Amniotic stem cell (primary cell): ENCODE measurements at places on chromosomes 13 and 19.

DNA sequence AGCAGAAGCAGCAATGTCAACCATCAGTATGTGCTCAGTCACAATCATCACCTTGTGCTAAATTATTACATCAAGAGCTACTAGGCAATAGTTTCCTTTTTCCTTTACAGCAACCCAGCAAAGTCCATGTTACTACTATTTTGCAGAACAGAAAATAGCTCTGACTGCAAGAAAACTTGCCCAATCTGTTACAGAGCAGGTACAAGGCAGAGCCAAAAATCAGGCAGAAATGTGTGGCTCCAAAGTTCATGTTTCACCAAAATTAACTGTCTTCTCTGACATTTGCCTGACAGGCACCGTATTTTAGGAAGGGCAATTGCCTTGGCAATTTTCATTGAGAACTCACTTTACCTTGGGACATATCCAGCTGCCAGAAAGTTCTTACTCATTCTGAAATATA is 177.6 kb upstream of the TMTC4 start:
- no peak for DNase-seq

GRCh38 chr13:83880275-83881139 is 1.8 kb downstream of the SLITRK1 start:
- no peak for DNase-seq

- no peak for DNase-seq
These were observed 24.4 kb downstream of the WDR88 start for GRCh38 chr19:33156334-33156733.

GRCh38 chr19:10513223-10513622 is 4.0 kb downstream of the S1PR5 start:
- no peak for DNase-seq

GRCh38 chr13:105721016-105721415 is 814.4 kb downstream of the EFNB2 start:
- no peak for DNase-seq

- DNase-seq: no peak
These were observed 25.1 kb downstream of the FPR3 start for GRCh38 chr19:51820011-51820410.

DNA sequence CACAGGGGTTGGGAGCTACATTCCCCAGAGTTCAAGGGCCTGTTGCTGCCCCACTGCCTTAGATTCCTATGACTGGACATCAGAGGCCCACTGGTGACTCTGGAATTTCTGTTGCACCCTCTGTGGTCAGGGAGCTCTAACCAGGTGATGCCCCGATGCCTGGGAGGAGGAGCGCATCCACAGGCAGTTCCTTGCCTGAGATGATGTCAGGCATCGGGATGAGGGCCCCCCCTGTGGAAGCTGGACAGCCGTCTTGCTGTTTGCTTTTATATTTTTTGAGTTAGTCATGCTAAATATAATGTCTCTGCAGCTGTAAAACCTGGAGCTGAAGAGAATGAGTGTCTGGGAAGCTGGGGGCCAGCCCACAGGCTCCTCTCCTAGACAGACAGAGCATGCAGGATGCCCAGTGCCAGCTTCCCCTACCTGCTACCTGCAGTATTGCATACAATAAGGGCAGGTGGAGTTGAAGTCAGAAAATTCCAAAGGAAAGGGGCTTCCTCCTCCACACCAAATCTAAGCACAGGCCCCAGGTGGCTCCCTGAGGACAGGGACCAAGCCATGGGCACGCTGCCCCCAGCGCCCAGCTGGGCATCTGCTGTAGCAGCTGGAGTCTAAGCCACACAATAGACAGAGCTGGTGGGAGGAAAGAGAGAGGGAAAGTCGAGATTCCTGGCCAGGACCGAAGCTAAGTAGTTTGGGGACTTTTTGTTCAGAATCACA is 16.2 kb downstream of the COL4A2 start:
- DNase-seq: no peak

GRCh38 chr13:112247471-112248405 is 128.4 kb upstream of the SPACA7 start:
- no peak for DNase-seq

- DNase-seq: no peak
These were observed 1521.0 kb downstream of the UQCRFS1 start for GRCh38 chr19:27691991-27692390.
